Thoracic aorta (tissue), 2 donors: ENCODE measurements at places on chromosomes 7 and 10.

DNA sequence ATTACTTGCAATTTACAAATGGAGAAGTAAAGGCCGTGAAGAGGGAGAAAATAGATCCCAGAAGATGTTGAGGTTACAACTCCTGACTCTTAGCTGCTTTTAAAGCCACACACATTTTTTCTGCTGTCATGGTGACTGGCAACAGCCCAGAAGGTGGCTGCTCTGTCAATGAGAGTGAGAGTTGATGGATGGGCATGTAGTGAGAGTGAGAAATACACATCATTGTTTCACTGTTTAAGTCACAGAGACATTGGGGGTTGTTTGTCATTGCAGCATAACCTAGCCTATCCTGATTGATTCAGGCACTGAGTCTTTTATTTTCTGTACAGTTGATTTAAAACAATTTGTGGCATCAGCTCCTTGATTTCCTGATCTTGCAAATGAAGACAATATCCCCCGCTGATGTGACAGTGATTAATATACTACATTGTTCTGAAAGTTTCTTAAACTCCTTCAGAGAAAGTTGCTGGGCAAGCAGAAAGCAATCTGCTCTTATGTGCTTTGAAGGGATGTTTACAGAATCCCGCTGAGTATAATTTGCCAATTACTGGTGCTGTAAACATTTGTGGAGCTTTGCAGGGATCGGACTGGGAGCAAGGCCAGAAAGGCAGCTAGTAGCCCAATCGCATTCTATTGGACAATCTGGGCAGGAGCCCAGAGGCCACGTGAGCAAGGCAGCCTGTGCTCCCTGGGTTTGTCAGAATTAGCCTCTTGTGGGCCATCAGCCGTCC is 229.6 kb downstream of the PRPF18 start:
- DNase-seq: no peak

DNA sequence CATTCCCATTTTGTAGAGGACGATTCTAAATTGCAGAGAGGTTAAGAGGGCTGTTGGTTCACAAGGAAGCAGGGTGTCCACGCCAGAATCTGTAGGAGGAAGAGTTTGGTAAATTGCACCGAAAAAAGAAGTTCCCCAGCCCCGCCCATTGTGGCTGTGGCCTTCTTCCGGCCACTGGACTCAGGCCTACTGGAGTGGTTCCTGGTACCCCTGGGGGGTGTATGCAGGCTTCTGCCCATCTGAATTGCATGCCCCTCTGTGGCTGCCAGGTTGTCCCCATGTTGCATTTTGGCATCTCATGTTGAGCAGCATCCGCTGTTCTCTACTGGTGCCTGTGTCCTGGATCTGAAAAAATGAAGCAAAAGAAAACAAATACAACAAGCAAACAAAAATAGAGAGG is 234.2 kb downstream of the WDR11 start:
- DNase-seq: no peak

- DNase-seq: no peak
These were observed 73.2 kb upstream of the TRIM24 start for GRCh38 chr7:138386821-138387220.

DNA sequence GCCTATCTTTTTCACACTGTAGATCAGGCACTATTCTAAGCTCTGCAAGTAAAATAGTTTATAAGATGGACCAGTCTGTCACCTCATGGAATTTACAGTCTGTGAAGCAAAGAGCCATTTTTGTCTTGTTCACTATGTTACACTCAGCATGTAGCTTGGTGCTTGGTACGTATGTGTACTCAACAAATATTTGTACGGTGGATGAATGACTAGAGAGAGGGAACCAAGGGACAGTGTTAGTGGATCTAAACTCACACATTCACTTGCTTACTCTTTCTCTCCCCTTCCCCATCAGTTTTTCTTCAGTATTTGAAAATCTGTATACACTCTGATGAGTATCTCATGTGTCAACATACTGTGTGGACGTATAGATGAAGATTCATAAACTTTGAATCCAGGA is 45.9 kb downstream of the PTF1A start:
- DNase-seq: no peak

- DNase-seq: no peak
These were observed 17.7 kb downstream of the ABCA13 start for GRCh38 chr7:48188776-48189520.

DNA sequence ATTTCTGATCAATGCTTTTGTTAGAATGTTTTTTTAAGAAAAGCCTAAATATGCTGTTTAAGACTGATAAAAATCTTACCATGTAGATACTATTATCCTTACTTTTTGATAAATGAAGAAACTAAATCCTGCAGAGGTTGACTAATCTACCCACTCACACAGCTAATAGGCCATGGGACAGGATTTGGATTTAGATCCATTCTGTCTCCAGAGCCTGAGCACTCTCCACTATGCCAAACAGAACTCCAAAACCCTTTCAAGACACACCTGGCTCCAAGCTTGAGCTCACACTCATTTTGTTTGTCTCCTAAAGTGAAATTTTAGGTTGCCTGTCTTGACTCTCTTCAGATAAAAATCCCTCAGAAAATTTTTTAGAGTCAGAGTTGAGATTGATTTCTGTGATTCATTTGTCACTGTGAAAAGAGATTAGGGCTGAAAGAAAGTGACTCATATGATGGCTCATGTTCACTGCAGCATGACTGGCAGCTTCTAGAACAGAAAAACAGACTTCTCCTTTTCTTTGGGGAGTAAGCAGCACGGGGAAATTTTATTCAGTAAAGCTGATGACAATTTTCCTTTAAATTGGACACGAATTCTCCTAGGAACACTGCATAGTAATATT is 132.3 kb upstream of the POT1 start:
- DNase-seq: no peak

DNA sequence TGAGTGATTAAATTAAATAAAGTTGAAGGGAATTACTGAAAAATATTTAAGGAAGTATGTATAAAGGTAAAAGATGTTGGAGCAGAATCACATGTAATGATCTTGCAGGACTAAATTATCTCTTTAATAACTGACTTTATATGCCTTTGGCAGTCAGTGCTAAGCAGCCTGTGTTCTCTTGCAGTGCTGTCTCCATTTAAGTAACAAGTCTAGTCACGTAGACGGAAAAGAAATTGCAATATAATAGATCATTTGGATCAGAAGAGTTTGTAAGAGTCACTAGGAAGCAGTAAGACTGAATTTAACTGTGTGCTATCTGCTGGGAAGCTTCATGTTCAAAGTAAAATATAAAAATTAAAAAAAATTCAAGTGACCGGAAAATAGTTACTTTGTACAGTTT is 21.4 kb downstream of the BZW2 start:
- no peak for DNase-seq
